C1 segment of cervical spinal cord (tissue), 14 donors: ENCODE measurements at places on chromosomes 16 and 17.

DNA sequence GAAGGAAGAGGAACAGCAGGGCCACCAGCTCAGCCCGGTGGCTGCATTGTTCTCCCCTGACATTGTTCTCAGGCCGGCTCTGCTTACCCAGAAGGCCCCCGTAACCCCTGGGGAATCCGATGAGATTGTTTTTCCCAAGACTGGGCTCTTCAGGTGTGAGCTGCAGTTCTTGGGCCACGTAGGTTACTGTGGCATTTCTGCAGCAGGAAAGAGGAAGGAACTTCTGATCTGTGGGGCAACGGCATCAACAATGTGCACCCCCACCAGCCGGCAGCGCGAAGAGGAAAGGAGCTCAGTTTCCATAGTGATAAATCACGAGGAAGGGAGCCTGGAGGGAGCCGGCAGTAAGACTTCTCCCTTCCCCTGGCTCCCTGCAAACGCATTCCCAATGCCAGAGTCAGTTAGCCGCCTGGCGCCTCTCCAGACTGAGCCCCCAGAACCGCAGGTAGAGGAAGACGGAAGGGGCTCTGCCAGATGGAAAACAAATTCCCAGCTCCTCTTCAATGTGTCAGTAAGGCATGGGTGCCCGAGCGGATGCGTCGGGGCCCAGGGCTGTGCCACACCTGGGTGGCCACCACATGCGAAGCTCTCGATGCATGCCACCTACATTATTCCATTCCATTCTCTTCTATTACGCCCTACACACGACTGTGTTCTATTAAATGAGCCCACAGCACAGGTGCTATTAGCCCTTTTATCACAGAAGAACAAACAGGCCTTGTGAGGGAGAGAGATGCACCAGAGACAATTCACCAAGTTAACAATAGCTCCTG is 21.5 kb upstream of the PECAM1 start:
- no peak for DNase-seq

- DNase-seq: no peak
These were observed 13.1 kb downstream of the RAPGEFL1 start for GRCh38 chr17:40190197-40191021.

DNA sequence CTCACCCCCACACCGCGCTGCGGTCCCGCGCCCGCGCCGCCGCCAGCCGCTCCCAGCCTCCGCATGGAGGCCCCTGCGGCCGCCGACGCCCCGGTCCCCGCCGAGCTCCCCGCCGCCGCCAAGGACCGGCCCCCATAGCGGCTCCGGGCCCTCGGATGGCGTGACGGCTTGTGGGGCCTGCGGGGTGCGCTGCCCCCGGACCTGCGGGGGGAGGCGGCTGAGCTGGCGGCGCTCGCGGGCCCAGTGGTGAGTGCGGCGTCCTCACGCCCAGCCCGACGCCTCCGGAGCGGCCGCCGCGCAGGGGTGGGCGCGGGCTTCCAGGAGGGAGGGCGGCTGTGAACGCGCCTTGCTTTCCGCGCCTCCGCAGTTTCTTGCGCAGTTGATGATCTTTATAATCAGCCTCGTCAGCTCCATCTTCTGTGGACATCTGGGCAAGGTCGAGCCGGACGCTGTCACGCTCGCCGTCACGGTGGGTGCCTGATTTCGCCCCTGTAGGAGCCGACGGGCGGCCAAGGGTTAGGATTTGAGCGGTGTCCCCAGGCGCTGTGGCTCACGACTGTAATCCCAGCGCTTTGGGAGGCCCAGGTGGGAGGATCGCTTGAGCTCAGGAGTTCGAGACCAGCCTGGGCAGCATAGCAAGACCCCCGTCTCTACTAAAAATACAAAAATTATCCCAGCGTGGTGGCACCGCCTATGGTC is 46.4 kb downstream of the SLC47A1 start:
- DNase-seq: no peak

GRCh38 chr16:84881702-84882521 is 62.1 kb downstream of the CRISPLD2 start:
- DNase-seq: no peak

GRCh38 chr17:14672830-14673229 is 371.9 kb downstream of the HS3ST3B1 start:
- DNase-seq: no peak

DNA sequence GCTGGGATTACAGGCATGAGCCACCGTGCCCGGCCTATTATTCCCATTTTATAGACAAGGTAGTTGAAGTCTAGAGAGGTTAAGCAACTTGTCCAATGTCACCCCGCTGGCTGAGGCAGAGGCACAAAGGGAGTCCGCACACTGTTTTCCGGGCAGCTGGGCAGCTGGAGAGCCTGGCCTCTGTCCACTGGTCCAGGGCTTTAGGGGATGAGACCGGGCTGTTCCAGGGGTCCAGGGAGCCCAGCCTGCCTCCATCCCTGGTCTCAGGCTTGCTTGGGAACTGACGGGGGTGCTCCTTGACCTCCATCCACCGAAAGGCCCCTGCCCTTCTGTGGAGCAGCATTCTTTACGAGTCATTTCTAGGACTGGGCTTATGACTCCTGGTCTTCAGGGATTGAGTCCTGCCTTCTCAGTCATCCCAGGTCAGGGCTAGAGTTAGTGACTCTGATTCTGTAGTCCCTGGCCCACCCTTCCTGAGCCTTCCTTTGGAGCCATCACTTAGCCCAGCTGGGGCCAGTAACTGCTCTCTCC is 37.5 kb downstream of the SOCS3 start:
- DNase-seq: no peak

GRCh38 chr17:34579017-34579946 is at the start of gene TMEM132E:
Gene TMEM132E, plus strand, starts transcription at chr17:34579582. Its CDS starts 1,495 bp downstream, at chr17:34581077.
- no peak for DNase-seq

GRCh38 chr17:49519781-49520180 is 24.7 kb downstream of the NGFR start:
- DNase-seq: no peak

DNA sequence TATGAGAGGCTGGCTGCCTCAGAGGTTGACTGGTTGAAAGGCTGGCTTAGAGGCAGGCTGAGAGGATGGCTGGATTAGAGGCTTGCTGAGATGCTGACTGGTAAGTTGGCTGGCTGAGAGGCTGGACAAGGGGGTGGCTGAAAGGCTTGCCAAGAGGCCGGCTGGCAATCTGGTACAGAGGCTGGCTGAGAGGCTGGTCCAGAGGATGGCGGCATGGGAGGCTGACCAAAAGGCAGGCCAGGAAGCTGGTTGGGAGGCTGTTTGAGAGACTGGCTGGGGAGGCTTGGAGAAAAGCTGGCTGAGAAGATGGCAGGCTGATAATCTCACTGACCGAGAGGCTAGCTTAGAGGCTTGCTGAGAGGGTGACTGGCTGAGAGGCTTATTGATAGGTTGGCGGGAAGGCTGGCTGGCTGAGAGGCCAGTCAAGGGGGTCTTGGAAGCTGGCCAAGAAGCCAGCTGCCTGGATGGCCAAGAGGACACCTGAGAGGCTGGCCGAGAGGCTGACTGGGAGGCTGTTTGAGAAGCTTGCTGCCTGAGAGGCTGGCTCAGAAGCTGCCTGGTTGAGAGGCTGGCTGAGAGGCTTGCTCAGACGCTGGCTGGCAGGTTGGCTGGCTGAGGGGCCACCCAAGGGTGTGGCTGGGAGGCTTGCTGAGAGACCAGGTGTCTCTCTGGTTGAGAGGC is 34.2 kb upstream of the ACSM2B start:
- no peak for DNase-seq

GRCh38 chr17:33015716-33016346 is 24.2 kb downstream of the SPACA3 start:
- no peak for DNase-seq

- DNase-seq: no peak
These were observed 388.9 kb downstream of the NPIPA8 start for GRCh38 chr16:17947637-17948036.

DNA sequence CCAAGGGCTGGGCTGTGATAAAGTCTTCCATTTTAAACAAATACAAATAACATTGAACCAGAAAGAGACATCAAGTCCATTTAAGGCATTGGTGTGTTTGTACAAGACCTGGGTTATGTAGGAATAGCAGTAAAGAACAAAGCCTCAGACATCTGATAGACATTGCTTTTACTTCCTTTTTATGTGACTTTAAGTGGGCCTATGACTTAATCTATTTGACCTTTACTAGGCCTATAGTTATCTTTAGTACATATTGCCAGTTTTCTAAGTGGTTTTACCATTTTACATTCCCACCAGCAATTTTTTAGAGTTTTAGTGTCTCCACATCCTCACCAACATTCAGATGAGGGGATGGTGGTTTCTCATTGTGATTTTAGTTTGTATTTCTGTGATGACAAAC is 298.8 kb downstream of the ZFHX3 start:
- no peak for DNase-seq

GRCh38 chr17:1144162-1144561 is 35.6 kb downstream of the ABR start:
- DNase-seq: no peak

- no peak for DNase-seq
These were observed 40.5 kb upstream of the ATP2A3 start for GRCh38 chr17:4004517-4005295.

- DNase-seq: no peak
These were observed 18.8 kb downstream of the TOM1L1 start for GRCh38 chr17:54919425-54919824.

DNA sequence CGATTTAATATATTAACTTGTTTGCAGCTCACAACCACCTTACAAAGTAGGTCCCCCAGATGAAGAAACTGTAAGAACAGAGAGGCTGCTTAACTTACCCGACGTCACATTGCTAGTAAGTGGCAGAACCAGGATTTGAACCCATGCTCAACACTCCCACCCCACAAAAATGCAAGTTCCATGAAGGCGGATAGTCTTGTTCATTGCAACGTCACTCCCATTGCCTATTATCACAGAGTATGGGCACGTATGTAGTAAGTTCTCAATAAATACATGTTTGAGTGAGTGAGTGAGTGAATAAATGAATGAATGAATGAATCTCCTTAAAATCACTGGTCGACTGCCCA is 1.1 kb downstream of the USP31 start:
- no peak for DNase-seq

DNA sequence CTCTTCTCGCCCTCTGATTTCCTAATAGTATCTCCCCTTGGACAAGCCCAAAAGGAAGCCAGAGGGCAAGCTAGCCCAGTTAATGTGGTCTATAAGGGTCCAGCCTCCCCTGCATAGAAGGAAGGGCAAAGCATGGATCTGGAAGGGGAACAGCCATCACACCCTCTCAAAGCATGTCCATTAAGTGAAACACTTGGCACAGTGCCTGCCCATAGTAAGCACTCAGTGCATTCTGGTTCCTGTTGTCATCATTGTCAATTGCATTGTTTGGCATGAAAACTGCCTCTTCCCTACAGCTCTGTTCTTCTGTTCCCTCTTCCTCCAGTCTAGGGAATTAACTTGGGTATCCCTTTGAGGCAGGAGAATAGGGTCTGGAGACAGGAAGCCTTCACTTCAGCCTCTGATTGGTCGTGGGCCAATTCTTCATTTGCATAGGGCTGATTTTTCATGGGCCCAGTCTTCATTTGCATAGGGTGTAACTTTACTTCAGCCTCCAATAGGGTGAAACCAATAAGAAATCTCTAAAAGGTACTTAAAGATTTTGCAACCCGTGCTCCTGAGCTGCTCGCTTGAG is 81.4 kb downstream of the C17orf67 start:
- DNase-seq: no peak

DNA sequence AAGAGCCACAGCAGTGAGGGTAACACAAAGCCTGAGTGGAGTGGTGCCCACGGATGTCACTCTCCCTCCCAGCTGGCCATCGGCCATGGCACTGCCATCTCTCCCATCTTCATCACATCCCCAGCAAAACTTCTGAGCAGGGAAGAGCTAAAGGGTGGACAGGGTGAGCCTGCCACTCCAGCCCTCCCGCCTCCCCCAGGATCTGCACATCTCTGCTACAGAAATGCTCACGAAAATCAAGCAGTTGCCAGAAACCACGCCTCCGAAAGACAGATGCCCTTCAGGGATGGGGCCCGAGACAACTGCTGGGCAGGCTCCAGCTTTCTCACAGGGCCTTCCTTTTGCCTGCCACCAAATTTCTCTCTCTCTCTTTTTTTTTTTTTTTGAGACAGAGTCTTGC is 3.6 kb downstream of the GRIN2C start:
- DNase-seq: no peak

DNA sequence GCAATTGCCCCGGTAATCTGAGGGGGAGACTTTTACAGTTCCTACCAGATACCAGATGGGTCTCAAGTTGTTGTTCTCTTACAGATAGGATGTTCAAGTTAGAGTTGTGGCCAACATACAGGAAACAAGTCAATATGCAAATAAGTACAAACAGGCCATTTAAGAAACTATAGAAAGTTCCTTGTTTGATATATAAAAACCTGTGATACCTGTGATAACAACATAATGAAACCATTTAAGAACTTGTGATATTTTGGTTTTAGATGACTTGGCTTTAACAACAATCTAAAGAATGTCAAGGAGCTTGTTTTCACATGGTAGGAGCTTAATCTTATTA is 16.8 kb downstream of the CDR2 start:
- no peak for DNase-seq

DNA sequence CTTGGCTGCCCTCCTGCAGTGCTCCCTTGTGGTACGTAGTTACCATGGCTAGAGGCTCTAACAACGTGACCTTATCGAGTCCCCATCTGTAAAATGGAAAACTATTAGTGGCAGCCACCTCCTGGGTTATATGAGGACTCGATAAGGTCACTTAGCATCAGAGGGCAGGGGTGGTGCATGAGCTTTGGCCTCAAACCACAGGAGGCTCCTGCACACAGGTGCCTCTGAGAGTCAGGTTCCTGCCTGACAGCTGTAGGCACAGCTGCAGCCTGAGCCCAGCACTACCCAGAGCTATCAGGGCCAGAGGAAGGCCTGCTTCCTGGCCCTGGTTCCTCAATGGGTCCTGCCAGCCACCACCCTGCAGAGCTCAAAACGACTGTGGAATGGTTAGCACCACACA is 57.2 kb upstream of the SEC14L1 start:
- no peak for DNase-seq

DNA sequence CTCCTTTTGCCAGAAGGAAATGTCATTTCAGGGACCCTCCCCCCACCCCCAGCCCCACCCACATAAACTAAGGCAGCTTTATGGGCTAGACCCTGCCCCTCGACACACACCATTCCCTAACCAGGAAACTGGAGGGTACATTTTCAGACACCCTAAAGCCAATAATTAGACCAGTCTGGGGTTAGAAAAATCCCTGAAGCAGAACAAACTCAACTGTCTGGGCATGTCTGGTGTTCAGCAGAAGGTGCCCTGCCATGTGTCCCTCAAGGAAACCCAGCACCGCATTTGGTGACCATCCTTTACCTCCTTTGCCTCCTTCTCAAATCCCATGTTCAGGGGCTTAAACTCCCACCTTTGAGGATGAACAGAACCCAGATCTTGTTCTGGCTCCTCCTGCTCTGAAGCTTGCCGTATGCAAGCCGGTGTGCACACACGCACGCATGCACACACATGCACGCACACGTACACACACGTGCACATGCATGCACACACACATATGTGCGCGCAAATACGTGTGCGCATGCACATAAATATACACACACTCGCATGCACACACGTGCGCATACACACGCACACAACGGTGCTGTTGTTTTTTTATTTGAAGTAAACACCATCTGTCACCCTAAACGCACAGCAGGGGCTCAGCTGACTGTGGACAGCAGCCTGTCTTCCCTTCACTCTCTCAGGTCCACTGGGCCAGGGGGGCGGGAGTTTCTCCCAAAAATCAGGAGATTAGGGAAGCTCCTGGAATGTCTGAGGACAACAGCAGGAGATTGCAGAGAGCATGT is 156.8 kb upstream of the TNRC6C start:
- no peak for DNase-seq
